ENCODE measurements at places on chromosomes 12 and 14. TPM values are rescaled to one million over a fixed set of nuclear protein-coding genes. Genes with fewer than 3 reads are reported as not detected.

DNA sequence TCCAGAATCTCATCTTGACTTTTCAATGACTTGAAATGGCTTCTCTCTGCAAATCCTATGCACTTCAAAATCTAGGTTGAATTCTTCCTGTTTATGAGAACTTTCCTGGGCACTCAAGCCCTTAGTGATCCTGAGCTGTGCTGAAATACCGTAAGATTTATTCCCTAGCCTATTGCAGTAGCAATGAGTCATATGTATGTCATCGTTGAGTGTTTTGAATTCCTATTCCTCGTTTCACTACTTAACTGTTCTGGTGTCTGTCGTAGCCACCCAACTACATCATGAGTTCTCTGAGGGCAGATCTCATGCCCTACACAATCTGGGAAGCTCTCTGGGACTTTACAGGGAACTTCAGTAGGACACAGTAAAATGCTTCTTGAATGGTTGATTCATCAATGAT is 190.8 kb upstream of the TMEM132C start:
- H3K4me3 ChIP-seq, result no peak overlapping the region
- no peak for DNase-seq
- peaks cover 17% of the 10 kb centered on the region for H3K4me1 ChIP-seq
- no peaks in the 10 kb centered on the region for H3K27me3 ChIP-seq

- no peak for DNase-seq
- H3K4me3 ChIP-seq, result no peak overlapping the region
- H3K27me3 ChIP-seq, result no peaks in the 10 kb centered on the region
- H3K4me1 ChIP-seq, result peaks cover 39% of the 10 kb centered on the region
- H3K27ac ChIP-seq, result no peak overlapping the region
Measured at GRCh38 chr14:68661226-68662225, 131.3 kb downstream of the ZFP36L1 start.

GRCh38 chr14:94679106-94679810 is 67.1 kb downstream of the SERPINA3 start:
- H3K4me1 ChIP-seq, result no peaks in the 10 kb centered on the region
- no peaks in the 10 kb centered on the region for H3K27me3 ChIP-seq
- H3K27ac ChIP-seq, result no peak overlapping the region

DNA sequence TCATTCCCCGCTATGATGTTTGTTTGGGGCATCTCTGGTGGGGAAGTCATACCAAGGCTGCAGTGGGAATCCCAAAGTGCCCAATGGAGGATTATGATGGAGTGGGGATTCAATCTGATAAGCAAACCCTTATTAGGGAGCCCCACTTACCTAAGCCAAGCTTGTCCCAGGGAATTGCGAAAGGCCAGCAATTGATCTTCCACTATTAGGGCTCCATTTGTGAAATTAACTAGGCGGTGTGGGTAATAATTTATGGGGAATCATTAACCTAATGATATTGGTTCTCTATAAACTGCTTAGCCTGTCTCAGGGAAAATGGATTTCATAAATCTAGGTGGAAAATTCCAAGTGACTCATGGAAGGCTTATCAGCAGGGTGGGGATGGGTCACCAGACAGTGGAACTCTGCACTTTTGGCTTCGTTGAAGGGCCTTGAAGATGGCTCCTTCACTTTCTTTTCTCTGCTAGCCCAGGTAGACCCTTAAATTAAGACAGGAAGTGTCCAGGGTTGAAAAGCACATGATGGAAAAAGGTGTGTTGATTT is 113.0 kb upstream of the WSCD2 start:
- H3K4me1 ChIP-seq, result no peaks in the 10 kb centered on the region
- H3K36me3 ChIP-seq, result no peaks in the 10 kb centered on the region
- no peak overlapping the region for H3K4me3 ChIP-seq

DNA sequence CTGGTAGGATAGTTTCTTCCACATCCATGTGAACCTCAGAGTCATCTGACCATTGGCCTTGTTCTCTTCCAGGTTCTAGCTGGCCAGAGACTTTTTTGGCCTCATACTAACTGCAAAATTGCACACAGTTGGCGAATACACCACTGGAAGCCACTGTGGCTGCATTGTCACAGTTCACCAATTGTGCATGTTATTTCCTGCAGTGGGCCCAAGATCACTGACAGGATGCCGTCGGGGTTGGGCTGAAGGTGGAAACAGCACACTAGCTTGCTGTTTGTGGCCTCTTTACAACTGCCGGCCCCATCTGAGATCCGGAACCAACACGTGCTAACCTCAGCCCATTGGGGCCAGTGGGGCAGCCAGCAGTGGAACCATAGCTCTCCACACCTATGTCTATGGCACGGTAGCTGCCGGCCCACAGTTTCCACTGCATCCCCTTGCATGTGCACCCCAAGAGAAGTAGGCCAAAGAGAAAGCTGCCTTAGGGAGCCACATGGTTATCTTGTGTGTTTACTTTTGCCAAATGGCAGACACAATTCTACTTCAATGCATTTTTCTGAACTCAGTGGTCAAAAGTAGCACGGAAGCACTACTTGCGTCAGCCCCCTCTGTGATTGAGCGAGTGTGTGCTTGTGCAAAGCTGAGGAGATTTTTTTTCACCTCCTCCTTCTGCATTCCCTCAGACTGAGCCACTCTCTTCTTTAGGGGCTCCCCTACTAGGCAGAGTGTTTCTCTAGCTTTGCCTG is 464.0 kb downstream of the RAD51B start:
- H3K4me3 ChIP-seq, result no peak overlapping the region
- H3K36me3 ChIP-seq, result no peaks in the 10 kb centered on the region
- H3K27me3 ChIP-seq, result no peaks in the 10 kb centered on the region
- peaks cover 19% of the 10 kb centered on the region for H3K4me1 ChIP-seq
- DNase-seq, result no peak

DNA sequence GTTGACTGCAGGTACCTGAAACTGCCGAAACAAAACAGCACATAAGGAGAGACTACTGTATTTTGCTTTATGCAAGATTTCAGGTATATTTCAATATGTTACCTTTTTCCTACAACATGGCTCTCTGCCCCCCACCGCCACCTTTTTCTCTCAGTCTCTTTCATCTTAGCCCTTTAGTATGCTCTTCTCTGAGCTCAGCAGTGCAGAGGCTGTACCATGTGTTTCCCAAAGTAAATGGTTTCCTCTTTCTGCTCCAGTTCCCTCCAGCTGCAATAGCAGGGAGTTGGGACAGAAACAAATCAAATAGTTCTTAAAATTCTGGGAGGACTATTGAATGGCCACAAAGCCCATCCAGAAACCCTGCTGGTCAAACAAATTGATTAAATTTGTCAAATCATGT is 4.3 kb downstream of the AMN1 start:
- no peaks in the 10 kb centered on the region for H3K36me3 ChIP-seq
- H3K27me3 ChIP-seq, result no peaks in the 10 kb centered on the region
- no peak overlapping the region for H3K4me3 ChIP-seq
- DNase-seq, result no peak

RESF1 gene
- total RNA-seq, result 39.6 TPM

GRCh38 chr12:3145033-3145432 is 67.9 kb downstream of the TSPAN9 start:
- H3K4me3 ChIP-seq, result no peak overlapping the region
- H3K36me3 ChIP-seq, result no peaks in the 10 kb centered on the region
- H3K27me3 ChIP-seq, result no peaks in the 10 kb centered on the region
- no peak overlapping the region for H3K27ac ChIP-seq

DNA sequence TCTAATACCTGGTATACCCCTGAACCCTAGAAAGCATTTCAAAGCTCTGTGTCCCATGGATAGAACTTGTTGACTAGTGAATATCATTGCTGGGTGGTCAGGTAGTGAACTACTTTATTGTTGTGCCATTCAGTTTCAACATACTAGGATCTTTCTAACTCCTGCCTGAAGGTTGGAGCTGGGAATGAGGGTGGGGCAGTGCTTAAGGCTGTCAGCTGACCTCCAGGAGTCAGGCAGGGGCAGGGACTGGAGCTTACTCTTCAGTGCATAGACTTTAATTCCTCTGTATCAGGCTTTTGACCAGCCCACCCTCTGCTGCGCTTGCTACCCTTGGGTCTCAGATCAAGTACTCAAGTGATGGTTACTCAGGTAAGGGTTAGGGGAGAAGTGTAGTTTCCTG is 102.6 kb upstream of the RFX4 start:
- H3K36me3 ChIP-seq, result peaks cover 20% of the 10 kb centered on the region
- no peaks in the 10 kb centered on the region for H3K4me1 ChIP-seq
- no peak for DNase-seq

- no peaks in the 10 kb centered on the region for H3K36me3 ChIP-seq
- DNase-seq, result no peak
- H3K27me3 ChIP-seq, result no peaks in the 10 kb centered on the region
Measured at GRCh38 chr12:94112121-94112520, 36.3 kb upstream of the PLXNC1 start.

GRCh38 chr12:102021540-102022246 is 40.1 kb downstream of the WASHC3 start:
- H3K4me1 ChIP-seq, result no peaks in the 10 kb centered on the region
- no peak overlapping the region for H3K4me3 ChIP-seq
- H3K36me3 ChIP-seq, result no peaks in the 10 kb centered on the region
- no peaks in the 10 kb centered on the region for H3K27me3 ChIP-seq
- DNase-seq, result no peak

GRCh38 chr12:60043236-60043635 is 447.4 kb downstream of the SLC16A7 start:
- DNase-seq, result no peak
- H3K4me1 ChIP-seq, result no peaks in the 10 kb centered on the region
- H3K27me3 ChIP-seq, result no peaks in the 10 kb centered on the region
- H3K36me3 ChIP-seq, result no peaks in the 10 kb centered on the region
- H3K4me3 ChIP-seq, result no peak overlapping the region

GRCh38 chr14:75010472-75011093 is 7.9 kb downstream of the EIF2B2 start:
- H3K4me1 ChIP-seq, result peaks cover 11% of the 10 kb centered on the region
- no peaks in the 10 kb centered on the region for H3K27me3 ChIP-seq
- peaks cover 16% of the 10 kb centered on the region for H3K36me3 ChIP-seq
- H3K4me3 ChIP-seq, result no peak overlapping the region
- no peak for DNase-seq
- H3K27ac ChIP-seq, result peak overlapping the region; percentile 80

GRCh38 chr14:51609955-51610283 is 41.8 kb upstream of the FRMD6 start:
- no peak overlapping the region for H3K4me3 ChIP-seq
- no peaks in the 10 kb centered on the region for H3K36me3 ChIP-seq
- H3K27ac ChIP-seq, result no peak overlapping the region
- H3K27me3 ChIP-seq, result no peaks in the 10 kb centered on the region

BMAL2 gene
- total RNA-seq, result 0.63 TPM

GRCh38 chr14:61672796-61673195 is 22.5 kb upstream of the HIF1A start:
- H3K27ac ChIP-seq, result no peak overlapping the region
- H3K27me3 ChIP-seq, result no peaks in the 10 kb centered on the region
- H3K36me3 ChIP-seq, result no peaks in the 10 kb centered on the region
- no peak for DNase-seq
- H3K4me1 ChIP-seq, result no peaks in the 10 kb centered on the region
- no peak overlapping the region for H3K4me3 ChIP-seq

INHBC gene
- not detected for total RNA-seq

MUCL1 gene
- not detected for total RNA-seq

TAS2R46 gene
- total RNA-seq, result 12.6 TPM

- DNase-seq, result no peak
- peaks cover 13% of the 10 kb centered on the region for H3K4me1 ChIP-seq
- H3K4me3 ChIP-seq, result no peak overlapping the region
Measured at GRCh38 chr14:22332686-22333421, 256.2 kb downstream of the DAD1 start.

GRCh38 chr12:111705672-111706071 is 19.8 kb downstream of the ACAD10 start:
- H3K36me3 ChIP-seq, result no peaks in the 10 kb centered on the region
- H3K4me3 ChIP-seq, result no peak overlapping the region
- no peaks in the 10 kb centered on the region for H3K4me1 ChIP-seq

DNA sequence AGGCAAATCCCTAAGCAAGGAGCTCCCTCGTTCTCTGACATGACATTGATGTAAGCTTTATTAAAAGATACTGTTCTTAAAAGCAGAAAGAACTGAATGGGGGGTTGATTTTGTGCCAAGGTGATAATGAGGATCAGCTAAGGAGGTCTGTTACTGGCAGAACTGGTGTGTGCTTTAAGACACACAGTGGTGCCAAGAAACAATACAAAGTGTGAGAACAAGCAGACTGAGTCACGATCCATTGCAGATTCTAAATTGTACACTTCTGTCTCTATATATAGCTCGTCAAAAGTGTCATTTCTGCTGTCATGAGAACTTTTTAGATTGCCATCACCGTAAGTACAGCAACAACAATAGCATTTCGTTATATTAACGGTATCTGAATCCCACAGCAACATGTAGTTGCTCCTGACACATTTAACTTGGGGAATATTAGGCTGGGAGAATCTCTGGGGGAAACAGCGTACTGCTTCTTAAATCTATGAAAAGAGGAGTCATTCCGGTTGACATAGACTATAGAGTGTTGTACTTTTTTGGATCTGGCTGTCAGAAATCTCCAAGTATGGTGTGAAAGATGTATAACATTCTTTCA is 151.3 kb upstream of the PRKD1 start:
- no peak for DNase-seq
- no peak overlapping the region for H3K4me3 ChIP-seq
- H3K36me3 ChIP-seq, result no peaks in the 10 kb centered on the region
- no peaks in the 10 kb centered on the region for H3K4me1 ChIP-seq
- no peaks in the 10 kb centered on the region for H3K27me3 ChIP-seq

GRCh38 chr12:106985479-106985878 is 1.5 kb downstream of the MTERF2 start:
- no peak for DNase-seq
- no peaks in the 10 kb centered on the region for H3K27me3 ChIP-seq
- H3K4me3 ChIP-seq, result no peak overlapping the region
- H3K27ac ChIP-seq, result no peak overlapping the region
- H3K4me1 ChIP-seq, result no peaks in the 10 kb centered on the region

GRCh38 chr12:26239852-26240815 is 44.8 kb downstream of the SSPN start:
- peaks cover 28% of the 10 kb centered on the region for H3K4me1 ChIP-seq
- no peaks in the 10 kb centered on the region for H3K27me3 ChIP-seq
- no peak for DNase-seq
- H3K4me3 ChIP-seq, result no peak overlapping the region
- H3K27ac ChIP-seq, result peak overlapping the region; percentile 21
- H3K36me3 ChIP-seq, result no peaks in the 10 kb centered on the region

DNA sequence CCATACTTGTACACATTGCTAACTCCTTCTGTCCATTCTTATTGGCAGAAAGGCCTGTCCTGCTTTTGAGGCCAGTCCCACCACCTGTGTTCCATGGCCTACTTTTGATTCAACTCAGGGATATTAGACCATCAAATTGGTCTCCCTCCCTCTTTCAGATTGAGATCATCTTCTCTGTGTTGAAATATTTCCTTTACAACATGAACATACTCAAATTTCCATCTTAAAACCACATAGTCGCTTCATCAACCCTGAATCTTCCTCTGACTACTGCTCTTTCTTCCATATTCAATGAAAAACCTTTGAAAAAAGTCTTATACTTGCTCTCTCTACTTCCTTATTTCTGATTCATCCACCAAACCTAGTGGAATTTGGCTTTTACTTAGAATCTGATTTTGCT is 34.9 kb downstream of the TRMT5 start:
- H3K4me1 ChIP-seq, result no peaks in the 10 kb centered on the region
- H3K4me3 ChIP-seq, result no peak overlapping the region
- H3K27me3 ChIP-seq, result no peaks in the 10 kb centered on the region
- H3K36me3 ChIP-seq, result no peaks in the 10 kb centered on the region
- no peak overlapping the region for H3K27ac ChIP-seq
- DNase-seq, result no peak

ACOT6 gene
- not detected for total RNA-seq

GRCh38 chr14:24130717-24131548 is 474 bp downstream of the FITM1 start:
- no peak overlapping the region for H3K27ac ChIP-seq
- no peak for DNase-seq
- peaks cover 14% of the 10 kb centered on the region for H3K36me3 ChIP-seq
- H3K27me3 ChIP-seq, result no peaks in the 10 kb centered on the region
- no peaks in the 10 kb centered on the region for H3K4me1 ChIP-seq

KRT5 gene
- total RNA-seq, result not detected

CISTR gene
- not detected for total RNA-seq

ASCL1 gene
- 1.6 TPM for total RNA-seq
